ENCODE measurements at places on chromosomes 1 and 21.

- H3K27ac ChIP-seq, result no peak overlapping the region
- H3K4me1 ChIP-seq, result peaks cover 22% of the 10 kb centered on the region
- H3K4me3 ChIP-seq, result peak overlapping the region; percentile 37
- peak; percentile 95 for DNase-seq
- H3K36me3 ChIP-seq, result no peaks in the 10 kb centered on the region
- H3K27me3 ChIP-seq, result peaks cover 2% of the 10 kb centered on the region
Measured at GRCh38 chr1:39960431-39960958, 5.5 kb downstream of the MFSD2A start.

DNA sequence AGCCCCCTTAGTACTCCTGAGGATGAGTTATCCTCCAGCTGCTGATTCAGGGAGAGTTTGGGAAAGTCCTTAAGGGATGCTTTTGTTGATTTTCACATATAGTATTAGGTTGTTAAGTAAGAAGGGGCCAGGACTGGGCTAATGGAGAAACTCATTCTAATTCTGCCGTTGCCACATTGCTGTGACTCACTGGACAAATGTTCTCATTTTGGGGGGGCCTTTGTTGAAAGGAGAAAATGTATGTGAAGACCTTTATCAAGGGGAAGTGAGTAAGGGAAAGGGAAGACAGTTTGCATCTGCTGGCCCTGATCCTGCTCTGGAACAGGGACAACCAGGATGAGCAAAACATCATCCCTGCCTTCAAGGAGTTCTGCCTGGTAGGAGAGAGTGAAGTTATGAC lies 123.2 kb upstream of the FGGY start:
- H3K36me3 ChIP-seq, result no peaks in the 10 kb centered on the region
- H3K4me3 ChIP-seq, result no peak overlapping the region
- H3K27me3 ChIP-seq, result no peaks in the 10 kb centered on the region

DNA sequence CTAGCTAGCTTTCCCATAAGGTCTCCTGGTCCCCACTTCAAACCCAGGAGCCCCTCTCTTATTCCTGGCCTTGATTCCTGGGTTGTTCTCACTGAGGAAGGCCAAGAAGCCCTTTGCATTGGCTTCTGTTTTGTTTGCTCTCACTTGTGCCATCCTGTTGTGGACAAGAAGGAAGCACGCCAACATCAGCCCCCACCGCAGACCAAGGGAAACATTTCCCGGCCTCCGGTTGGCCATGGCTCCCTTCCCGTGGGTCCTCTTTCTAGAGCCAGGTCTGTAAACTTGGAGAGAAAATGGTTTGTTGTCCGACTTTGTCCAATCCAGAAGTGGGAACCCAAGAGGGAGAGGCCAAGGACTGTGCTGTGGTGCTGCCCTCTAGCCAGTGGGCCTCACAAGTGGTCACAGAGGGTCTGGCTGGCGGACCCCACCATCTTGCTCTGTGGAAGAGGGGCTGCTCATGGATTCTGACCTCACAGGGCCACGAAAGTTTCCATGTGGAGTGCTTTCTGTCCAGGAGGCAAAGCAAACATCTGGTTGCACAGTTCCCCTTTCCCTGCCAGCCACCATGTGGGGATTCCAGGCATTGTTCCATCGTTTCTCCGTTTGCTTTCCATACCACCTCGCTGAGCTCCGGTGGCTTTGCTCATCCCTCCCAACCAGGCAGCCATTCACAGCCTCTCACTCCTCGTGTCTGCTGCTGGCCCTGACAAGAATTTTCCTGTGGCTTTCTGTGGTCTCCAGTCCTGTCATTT lies 18.9 kb upstream of the TENT5C start:
- no peak overlapping the region for H3K4me3 ChIP-seq
- H3K27ac ChIP-seq, result no peak overlapping the region
- no peak for DNase-seq

GRCh38 chr1:119815361-119815760 lies 4.1 kb upstream of the REG4 start:
- no peaks in the 10 kb centered on the region for H3K36me3 ChIP-seq
- no peak for DNase-seq
- no peaks in the 10 kb centered on the region for H3K4me1 ChIP-seq
- no peak overlapping the region for H3K4me3 ChIP-seq

DNA sequence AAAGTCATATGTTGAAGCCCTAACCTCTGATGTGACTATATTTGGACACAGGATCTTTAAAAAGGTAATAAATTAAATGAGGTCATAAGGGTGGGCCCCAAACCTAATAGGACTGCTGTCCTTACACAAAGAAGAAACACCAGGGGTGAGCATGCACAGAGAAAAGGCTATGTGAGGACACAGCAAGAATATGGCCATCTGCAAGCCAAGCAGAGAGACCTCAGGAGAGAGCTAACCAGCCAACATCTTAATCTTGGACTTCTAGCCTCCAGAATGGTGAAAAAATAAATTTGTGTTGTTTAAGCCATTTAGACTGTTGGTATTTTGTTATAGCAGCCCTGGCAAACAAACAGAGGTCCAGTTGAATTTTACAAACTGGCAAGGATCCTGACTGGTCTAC lies 223.9 kb downstream of the LTN1 start:
- H3K27ac ChIP-seq, result no peak overlapping the region
- no peaks in the 10 kb centered on the region for H3K4me1 ChIP-seq
- H3K27me3 ChIP-seq, result no peaks in the 10 kb centered on the region
- no peak for DNase-seq
- H3K36me3 ChIP-seq, result no peaks in the 10 kb centered on the region

DNA sequence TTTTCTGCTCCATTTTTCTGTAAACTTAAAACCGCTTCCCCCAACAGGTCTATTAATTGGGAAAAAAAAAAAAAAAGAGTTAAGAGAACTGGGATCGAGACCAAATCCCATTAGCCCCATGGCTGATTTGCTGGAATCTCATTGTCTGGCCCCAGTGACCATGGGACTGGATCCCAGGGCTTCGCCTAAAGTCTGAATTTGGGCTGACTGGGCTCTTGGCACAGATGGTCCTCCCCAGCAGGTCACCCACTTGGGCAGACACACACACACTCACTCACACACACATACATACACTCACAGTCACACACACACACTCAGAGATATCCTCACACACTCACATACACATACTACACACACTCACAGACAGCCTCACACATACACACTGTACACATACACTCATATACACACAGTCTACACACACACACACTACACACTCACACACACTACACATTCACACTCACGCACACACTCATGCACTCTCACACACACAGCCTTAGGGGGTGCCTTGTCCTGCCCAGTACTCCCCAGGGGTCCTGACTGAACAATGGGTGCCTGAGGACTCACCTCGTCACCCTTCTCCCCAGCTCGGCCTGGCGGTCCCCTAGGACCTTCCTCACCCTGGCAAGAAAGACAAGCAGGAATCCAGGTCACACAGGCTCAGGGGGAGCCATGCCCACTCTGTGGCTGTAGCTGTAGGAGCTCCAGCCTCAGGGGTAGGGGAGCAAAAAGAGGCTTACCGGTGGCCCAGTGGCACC lies 7.5 kb downstream of the COL9A2 start:
- H3K27me3 ChIP-seq, result no peaks in the 10 kb centered on the region
- H3K27ac ChIP-seq, result no peak overlapping the region
- H3K4me1 ChIP-seq, result peaks cover 12% of the 10 kb centered on the region
- H3K4me3 ChIP-seq, result no peak overlapping the region
- no peaks in the 10 kb centered on the region for H3K36me3 ChIP-seq

- DNase-seq, result no peak
- no peaks in the 10 kb centered on the region for H3K27me3 ChIP-seq
- H3K4me1 ChIP-seq, result no peaks in the 10 kb centered on the region
- no peak overlapping the region for H3K4me3 ChIP-seq
- H3K36me3 ChIP-seq, result no peaks in the 10 kb centered on the region
Measured at GRCh38 chr1:235908742-235909520, 42.2 kb upstream of the LYST start.

DNA sequence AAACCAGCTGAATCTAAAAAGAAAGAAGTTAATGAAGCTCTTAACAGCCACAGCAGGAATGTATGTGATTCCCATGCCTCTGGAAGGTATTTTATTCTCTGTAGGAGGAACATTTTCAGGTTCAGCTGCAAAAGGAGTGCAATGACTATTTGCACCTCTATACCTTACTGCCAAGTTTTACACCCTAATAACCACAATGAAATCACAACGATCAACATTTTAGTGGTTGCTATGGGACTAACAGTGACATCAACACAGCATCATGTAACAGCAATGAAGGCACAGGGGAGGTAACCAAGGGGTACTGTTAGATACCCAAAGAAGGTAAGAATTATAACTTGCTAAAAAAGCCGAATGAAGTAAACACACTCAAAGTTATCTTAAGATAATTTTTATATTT lies 116.3 kb upstream of the HP1BP3 start:
- H3K36me3 ChIP-seq, result peaks cover 16% of the 10 kb centered on the region
- peak; percentile 2 for DNase-seq
- no peaks in the 10 kb centered on the region for H3K27me3 ChIP-seq
- H3K4me1 ChIP-seq, result no peaks in the 10 kb centered on the region
- H3K27ac ChIP-seq, result no peak overlapping the region

DNA sequence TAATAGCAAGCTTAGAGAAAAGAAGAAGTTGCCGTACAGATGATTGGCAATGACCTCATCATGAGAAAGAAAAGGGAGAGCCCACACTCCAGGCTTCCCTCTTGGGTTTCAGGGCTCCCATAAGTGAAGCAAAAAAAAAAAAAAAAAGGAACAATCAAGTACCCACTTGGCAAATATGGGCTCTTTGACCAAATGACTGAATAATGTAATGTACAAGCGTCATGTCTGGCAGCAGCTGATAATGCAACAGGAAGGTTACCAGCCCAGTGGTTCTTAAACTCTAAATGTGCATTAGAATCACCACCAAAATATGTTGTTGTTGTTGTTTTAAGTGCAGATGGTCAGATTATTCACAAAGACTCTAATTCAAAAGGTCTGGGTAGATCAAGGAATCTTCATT lies 13.5 kb downstream of the TNFSF4 start:
- no peaks in the 10 kb centered on the region for H3K27me3 ChIP-seq
- peaks cover 15% of the 10 kb centered on the region for H3K36me3 ChIP-seq
- DNase-seq, result peak; percentile 94
- H3K27ac ChIP-seq, result no peak overlapping the region

DNA sequence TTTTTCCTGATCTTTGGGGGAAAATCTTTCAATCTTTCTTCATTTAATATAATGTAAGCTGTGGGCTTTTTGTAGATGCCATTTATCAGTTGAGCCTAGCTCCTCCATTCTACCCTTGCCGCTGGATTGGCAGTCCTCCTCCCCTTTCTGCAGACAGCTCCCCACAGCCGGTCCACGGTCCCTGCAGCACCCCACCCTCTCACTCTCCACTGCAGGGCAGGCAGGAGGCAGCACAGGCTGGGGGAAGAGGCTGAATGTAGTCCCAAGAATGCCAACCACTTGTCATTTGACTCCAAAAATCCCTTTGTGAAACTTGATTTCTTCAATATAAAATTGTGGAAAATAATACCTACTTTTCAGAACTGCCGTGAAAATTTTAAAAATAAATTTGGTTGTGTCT lies 96.7 kb downstream of the SYT2 start:
- no peaks in the 10 kb centered on the region for H3K27me3 ChIP-seq
- DNase-seq, result no peak
- H3K36me3 ChIP-seq, result no peaks in the 10 kb centered on the region
- no peak overlapping the region for H3K4me3 ChIP-seq
- peaks cover 25% of the 10 kb centered on the region for H3K4me1 ChIP-seq

DNA sequence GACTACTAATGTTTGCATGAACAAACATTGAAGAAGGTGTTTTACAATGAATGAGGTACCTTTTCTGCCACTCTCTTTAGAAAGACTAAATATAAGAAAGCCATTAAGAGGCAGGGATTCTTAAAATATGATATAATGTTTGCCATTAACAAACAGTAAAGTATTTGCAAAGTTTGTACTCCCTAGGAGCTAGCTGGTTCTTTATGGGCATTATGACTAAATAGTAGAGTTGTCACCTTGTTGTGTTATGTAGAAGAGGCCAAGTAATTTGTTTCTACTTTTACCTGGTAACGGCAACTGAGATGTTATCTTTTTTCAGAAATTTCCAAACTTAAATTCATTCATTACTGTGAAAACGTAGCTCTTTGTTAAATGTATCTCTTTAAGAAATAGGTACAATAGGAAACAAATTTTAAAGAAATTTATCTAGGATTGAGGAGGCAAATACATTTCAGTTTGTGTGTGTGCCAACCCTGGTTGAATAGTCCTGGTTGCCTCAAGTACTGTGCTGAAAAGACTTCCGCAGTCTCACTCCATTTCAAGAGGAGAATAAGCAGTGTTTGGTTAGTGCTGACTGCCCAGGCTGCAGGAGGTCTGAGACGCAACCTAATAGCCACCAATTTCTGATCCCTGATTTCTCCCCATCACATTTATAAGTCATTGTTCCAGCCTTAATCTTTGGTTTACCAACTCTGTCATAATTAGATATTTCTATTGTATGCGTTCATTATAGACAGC lies 52.1 kb downstream of the WDR3 start:
- H3K4me1 ChIP-seq, result no peaks in the 10 kb centered on the region
- H3K36me3 ChIP-seq, result no peaks in the 10 kb centered on the region
- no peak overlapping the region for H3K27ac ChIP-seq
- no peak for DNase-seq
- H3K27me3 ChIP-seq, result no peaks in the 10 kb centered on the region

GRCh38 chr1:199522338-199522737 lies 505.2 kb upstream of the NR5A2 start:
- H3K4me1 ChIP-seq, result no peaks in the 10 kb centered on the region
- H3K4me3 ChIP-seq, result no peak overlapping the region
- H3K27ac ChIP-seq, result no peak overlapping the region
- H3K27me3 ChIP-seq, result no peaks in the 10 kb centered on the region
- DNase-seq, result no peak
- no peaks in the 10 kb centered on the region for H3K36me3 ChIP-seq

- H3K4me1 ChIP-seq, result no peaks in the 10 kb centered on the region
- no peak overlapping the region for H3K4me3 ChIP-seq
- peaks cover 32% of the 10 kb centered on the region for H3K36me3 ChIP-seq
- H3K27ac ChIP-seq, result no peak overlapping the region
- H3K27me3 ChIP-seq, result no peaks in the 10 kb centered on the region
- DNase-seq, result no peak
Measured at GRCh38 chr1:204438628-204439027, 27.0 kb upstream of the PPP1R15B start.

GRCh38 chr1:46102769-46103476 lies 29.5 kb downstream of the PIK3R3 start:
- no peak for DNase-seq
- no peaks in the 10 kb centered on the region for H3K27me3 ChIP-seq

DNA sequence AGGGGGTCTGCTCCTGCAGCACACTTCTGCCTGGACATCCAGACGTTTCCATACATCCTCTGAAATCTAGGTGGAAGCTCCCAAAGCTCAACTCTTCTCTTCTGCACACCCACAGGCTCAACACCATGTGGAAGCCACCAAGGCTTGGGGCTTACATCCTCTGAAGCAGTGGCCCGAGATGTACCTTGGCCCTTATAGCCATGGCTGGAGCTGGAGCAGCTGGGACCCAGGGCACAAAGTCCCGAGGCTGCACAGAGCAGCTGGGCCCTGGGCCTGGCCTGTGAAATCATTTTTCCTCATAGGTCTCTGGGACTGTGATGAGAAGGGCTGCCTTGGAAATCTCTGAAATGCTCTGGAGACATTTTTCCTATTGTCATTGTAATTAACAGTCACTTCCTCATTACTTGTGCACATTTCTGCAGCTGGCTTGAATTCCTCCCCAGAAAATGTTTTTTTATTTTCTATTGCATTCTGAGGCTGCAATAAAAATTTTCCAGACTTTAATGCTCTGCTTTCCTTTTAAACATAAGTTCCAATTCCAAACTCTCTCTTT lies 645.6 kb downstream of the RWDD3 start:
- H3K4me3 ChIP-seq, result no peak overlapping the region
- H3K4me1 ChIP-seq, result no peaks in the 10 kb centered on the region
- H3K36me3 ChIP-seq, result no peaks in the 10 kb centered on the region
- no peaks in the 10 kb centered on the region for H3K27me3 ChIP-seq
- DNase-seq, result no peak

GRCh38 chr1:19384772-19385187 lies 72.7 kb downstream of the SLC66A1 start:
- no peaks in the 10 kb centered on the region for H3K27me3 ChIP-seq
- peaks cover 7% of the 10 kb centered on the region for H3K4me1 ChIP-seq
- DNase-seq, result no peak
- no peak overlapping the region for H3K27ac ChIP-seq
- peaks cover 39% of the 10 kb centered on the region for H3K36me3 ChIP-seq
